ENCODE measurements at places on chromosomes 12 and 14.
A peak's percentile ranks its signal among the peaks of the same experiment; 100 is the strongest.

DNA sequence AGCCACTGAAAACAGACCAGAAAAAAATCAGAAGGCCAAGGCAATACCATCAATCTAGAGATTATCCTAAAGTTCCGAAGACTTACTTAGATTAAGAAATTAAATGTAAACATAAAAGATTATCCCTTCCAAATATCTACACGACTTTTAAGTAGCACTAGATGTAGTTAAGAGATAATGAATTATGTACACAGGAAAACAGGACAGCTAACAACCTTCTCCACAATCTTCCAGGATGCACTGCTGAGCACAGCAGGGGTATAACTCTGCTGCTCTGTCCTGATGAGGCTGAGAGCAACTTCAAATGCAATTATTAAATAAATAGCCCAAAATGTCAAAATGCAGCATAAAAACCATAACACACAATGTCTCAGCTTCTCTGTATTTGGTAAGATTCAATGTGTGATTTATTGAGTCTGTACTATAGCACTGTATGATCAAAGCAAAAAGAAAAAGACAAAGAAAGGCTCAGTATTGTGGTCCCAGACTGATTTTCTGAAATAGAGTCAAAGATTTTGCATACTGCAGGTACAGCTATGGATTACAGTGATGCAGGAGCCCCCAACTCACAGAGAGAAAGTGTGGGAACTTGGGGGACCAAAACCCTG, 56.9 kb downstream of the TMTC1 start:
- no peak for DNase-seq

DNA sequence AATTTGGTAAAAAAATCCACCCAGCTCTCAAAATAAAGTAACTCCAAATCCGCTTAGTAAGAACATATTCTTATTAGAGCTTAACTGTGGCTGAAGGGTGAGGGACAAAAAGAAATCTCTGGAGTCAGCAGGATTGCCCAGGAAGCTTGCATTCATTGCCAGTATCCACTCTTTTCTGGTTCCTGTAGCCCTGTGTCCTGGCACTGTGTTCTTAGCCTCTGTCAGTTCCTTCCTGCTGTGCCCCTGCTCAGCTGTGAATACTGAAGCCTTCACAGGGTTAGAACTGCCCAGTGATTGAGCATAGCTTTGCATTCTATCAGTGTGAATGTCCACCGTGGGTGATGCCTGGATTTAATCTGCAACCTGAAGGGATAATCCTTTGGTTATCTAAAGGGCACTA, 266.9 kb upstream of the PELI2 start:
- DNase-seq, result no peak

- DNase-seq, result no peak
These were observed 15.5 kb downstream of the PRKAB1 start for GRCh38 chr12:119683413-119683812.

- no peak for DNase-seq
These were observed 12.0 kb upstream of the RTL1 start for GRCh38 chr14:100915560-100915959.

DNA sequence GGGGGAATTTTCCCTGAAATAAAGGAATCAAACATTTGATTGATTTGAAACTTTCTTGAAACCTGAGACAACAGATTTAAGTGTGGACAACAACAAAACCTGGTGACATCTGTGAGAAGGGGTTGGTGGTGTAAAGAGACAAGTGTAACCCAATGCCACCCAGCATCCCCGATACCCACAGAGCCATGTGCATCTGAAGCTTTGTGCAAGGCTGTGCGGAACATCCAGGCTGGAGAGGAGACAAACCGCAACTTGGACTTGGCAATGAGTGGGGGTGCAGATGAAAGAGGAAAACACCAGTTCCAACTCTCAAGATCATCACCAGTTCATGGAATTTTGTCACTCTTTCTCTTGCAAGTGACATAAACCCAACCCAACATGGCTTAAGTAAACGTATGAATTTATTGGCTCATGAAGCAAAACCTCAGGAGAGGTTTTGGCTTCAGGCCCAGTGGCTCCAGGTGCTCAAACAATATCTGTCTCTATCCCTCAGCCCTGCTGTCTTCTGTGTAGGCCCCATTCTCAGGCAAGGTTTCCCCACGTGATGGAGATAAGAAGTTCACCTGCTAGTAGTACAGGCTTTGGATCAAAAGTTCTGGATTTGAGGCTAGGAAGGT, 55.2 kb upstream of the NTF3 start:
- DNase-seq, result no peak

- no peak for DNase-seq
These were observed 9.8 kb downstream of the RARG start for GRCh38 chr12:53222170-53222721.

DNA sequence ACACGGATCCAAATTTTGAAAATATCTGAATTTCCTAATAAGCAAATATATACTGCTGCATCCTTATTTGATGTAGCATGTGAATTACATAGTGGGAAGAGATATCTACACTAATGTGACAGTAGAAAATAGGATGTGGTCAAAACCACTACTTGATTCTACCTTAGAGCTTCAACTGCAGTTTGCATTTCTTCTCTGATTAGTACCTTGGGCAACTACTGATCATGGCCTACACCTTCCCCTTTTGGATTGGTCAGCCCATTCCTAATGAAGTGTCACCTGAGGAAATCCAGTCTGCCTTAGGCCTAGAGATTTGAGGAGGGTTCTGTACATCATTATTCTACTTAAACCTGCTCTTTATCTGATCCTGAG, 10.7 kb downstream of the LLPH start:
- no peak for DNase-seq

GRCh38 chr12:41122894-41123293, 65.2 kb upstream of the PDZRN4 start:
- DNase-seq, result no peak

GRCh38 chr14:79225815-79226214, 985.5 kb downstream of the DIO2 start:
- no peak for DNase-seq

DNA sequence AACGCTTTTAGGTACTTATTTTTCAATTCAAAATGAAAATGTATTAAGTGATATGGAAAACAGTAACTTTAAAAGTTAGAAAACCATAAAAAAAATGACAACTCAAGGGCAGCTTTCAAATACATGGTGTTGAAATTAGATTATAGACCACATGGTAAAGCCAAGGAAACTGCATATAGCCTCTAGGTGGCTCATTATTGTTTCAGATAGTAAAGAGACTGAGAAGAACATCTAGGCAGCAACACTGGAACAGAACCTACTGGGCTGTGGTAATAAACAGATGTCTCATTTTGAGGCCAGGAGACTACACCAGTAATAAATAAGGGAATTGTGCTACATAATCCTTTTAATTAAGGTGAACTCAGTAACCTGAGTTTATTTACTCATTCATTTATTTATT, 13.0 kb downstream of the FBXO33 start:
- DNase-seq, result no peak

- DNase-seq, result no peak
These were observed 43.5 kb downstream of the LRTM2 start for GRCh38 chr12:1863823-1864222.

DNA sequence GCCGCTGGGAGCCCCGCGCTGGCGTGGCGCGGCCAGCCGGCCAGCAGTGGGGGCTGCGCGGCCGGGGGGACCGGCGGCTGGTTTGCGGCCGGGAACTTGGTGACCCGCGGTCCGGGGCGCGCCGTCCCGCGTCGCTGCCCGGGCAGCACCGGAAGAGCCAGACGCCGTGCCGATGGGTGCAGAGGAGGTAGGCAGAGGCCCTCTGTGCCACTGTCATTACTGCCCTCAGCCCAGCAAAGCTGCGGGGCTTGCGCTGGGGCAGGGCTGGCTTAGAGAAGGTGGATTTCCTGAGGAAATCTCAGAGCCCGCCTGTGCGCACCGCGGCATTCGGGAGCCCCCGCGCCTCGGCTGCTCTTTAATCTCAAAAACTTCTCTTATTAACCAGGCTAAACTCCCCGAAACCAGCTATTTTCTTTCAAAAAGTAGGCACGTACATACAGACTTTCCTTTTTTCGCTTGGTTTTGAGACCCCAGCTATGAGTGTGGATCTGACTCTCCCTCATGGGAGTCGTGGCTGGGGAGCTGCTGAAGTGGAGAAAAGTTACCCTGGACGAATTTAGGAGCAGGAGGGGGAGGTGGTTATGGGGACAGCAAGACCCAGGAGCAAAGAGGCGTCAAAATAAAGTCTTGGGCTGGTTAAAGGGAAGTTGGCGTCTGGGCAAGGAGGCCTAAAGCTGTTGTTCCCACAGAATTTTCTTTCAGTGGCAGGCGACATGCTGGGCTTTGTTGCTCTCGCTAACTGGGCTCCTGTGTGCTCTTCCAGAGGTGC, 802 bp downstream of the SUSD6 start:
- DNase-seq, result peak; percentile 70

GRCh38 chr14:92902726-92903125, 20.2 kb upstream of the CHGA start:
- DNase-seq, result no peak

- DNase-seq, result no peak
These were observed 70.0 kb downstream of the DIP2B start for GRCh38 chr12:50574601-50575348.

- no peak for DNase-seq
These were observed 38.8 kb downstream of the CBX5 start for GRCh38 chr12:54240971-54241588.

DNA sequence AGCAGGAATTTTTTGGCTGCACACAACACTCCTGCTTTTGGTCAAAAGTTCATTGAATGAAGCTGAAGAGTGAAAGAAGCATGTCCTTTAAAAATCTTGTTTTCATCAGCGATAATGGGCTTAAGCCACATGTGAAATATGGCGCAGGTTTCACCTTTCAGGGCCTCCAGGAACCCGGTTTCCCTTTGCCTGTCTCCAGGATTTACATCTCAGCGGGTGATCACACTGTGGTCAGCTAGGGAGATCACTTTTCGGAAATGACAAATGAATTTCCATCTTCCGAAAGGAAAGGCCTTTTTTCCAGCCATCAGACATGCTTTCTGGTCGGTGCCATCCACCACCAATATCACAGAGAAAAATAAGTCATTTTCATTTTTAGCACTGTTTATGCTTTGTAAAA, 727.1 kb upstream of the TBX3 start:
- DNase-seq, result no peak

- DNase-seq, result no peak
These were observed 1.3 kb upstream of the MYG1 start for GRCh38 chr12:53298164-53298563.

GRCh38 chr14:95431199-95432143, 85.0 kb downstream of the SYNE3 start:
- DNase-seq, result no peak

DNA sequence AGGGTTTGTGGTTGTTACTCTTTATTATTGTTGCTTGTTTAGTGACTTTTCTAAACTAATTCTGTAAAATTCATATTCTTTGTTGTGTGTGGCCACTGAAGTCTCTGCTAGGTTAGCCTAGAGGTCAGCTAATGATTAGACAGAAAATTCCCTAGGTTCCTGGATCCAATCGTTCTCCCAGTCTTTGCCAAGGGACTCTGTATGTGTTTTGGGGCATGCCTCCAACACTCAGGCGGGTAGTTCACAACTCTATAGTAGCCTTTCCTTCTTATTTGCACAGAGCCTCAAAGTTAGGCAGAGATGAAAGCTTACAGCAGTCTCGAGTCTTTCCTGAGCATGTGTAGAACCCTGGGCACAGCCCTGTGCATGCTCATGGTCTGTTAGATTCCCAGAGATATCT, 32.7 kb upstream of the RIN3 start:
- no peak for DNase-seq

DNA sequence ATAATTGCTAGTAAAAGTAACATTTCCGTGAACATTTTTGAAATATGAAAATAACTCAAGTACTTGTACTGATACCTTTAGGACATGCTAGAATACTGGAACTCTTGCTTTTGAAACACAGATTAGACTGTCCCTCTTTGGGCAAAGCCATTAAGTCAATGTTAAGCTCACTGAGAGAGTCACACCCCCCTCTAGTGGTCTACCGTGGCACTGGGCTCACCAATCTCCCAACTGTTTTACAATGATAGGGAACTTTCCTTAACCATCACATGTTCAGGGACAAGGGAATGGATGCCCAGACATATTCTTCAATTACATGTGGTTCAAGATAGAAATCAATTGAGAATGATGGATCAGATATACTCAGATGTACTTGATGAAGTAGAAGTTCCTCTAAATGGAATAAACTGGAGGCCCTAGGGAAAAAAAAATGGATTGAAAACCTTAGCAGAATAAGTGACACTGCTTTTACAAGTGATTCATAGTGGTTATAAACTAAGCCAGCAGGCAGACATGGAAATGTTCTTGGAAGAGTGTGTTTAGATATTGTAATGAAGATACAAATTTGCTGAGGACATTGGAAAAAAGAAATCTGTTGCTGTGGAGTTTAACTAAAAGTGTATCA, 17.8 kb downstream of the NANOG start:
- DNase-seq, result peak; percentile 68

DNA sequence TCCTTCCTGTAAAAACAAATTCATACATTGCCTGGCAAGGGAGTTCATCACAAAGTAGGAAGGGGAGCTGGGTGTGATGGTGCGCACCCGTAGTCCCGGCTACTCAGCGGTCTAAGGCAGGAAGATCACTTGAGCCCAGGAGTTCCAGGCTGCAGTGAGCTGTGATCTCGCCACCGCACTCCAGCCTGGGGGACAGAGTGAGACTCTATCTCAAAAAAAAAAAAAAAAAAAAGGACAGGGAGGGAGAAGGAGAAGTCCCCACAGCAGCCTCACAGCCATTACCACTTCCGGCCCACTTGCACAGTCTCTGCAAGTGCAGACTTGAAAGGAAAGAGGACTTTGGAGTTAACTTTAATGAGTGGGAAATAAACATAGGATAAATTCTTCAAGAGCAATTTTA, 121.0 kb downstream of the FBXL14 start:
- no peak for DNase-seq

DNA sequence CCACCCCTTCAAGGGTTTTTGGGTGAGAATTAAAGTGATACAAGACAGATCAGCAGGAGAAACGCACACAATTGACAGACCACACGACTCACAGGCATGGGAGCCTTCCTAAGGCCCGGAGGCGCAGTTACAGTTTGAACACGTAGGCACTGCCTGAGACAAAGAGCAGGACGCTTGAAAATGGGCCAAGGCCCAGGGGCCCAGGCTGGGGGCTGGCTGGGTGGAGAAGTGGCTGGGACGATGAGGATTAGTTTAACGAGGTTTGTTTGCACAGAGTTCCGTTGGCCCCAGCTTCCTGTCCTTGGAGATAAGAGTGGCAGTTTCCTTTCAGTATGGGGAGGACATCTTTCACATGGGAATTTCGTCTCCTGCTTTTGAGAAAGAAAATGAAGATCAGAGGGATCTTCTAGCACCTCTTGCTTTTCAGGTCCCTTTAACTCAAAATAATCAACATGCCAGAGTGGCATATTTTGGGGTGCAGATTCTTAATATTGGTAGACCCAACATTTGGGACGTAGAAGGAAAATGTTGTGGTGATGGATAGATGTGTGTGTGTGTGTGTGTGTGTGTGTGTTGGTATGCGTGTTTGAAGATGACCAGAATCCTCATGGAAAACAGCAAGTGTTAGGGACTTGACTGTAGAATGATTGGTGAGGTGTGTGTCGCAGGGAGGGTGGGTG, 44.6 kb downstream of the DLK1 start:
- no peak for DNase-seq

- DNase-seq, result no peak
These were observed 628.6 kb downstream of the NRXN3 start for GRCh38 chr14:78798757-78799156.
